Neural progenitor cell (in vitro differentiated cells): ENCODE measurements at places on chromosomes 2 and 18. TPM values are rescaled to one million over a fixed set of nuclear protein-coding genes. Genes with fewer than 3 reads are reported as not detected.

GRCh38 chr2:113273027-113273551, 5.6 kb downstream of the PAX8 start:
- DNase-seq = peak; percentile 82
- no peak overlapping the region for H3K27ac ChIP-seq
- H3K36me3 ChIP-seq = no peaks in the 10 kb centered on the region
- no peak overlapping the region for H3K4me3 ChIP-seq
- peaks cover 99% of the 10 kb centered on the region for H3K27me3 ChIP-seq

DNA sequence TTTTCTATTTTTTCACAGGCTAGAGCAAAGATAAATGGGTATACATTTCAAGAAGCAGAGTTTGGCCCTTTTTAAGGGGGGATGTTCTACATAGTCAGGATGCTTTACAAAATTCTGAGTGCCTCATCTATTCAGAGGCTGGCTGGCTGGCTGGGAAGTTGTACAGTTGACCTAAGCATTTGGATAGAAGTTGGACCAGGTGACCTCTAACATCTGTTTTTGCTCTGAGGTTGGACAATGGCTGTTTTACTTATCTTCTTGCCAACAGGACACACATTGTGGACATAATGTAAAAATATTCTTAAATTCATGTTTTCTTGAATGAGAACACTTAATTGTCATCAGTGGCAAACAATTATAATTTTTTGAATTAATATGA, 205.4 kb downstream of the PTPRM start:
- H3K36me3 ChIP-seq = no peaks in the 10 kb centered on the region
- no peaks in the 10 kb centered on the region for H3K27me3 ChIP-seq
- no peak overlapping the region for H3K27ac ChIP-seq
- H3K4me3 ChIP-seq = no peak overlapping the region

GRCh38 chr18:79361766-79362522, 33.8 kb upstream of the NFATC1 start:
- H3K4me1 ChIP-seq = no peaks in the 10 kb centered on the region
- H3K27ac ChIP-seq = no peak overlapping the region
- no peaks in the 10 kb centered on the region for H3K27me3 ChIP-seq
- DNase-seq = no peak
- no peak overlapping the region for H3K4me3 ChIP-seq
- H3K36me3 ChIP-seq = no peaks in the 10 kb centered on the region

The CYRIA gene
- total RNA-seq = 0.81 and 1.0 TPM in 2 replicates

The RAB10 gene
- total RNA-seq = 123 and 238 TPM in 2 replicates
